ENCODE measurements at places on chromosomes 12 and 14.

DNA sequence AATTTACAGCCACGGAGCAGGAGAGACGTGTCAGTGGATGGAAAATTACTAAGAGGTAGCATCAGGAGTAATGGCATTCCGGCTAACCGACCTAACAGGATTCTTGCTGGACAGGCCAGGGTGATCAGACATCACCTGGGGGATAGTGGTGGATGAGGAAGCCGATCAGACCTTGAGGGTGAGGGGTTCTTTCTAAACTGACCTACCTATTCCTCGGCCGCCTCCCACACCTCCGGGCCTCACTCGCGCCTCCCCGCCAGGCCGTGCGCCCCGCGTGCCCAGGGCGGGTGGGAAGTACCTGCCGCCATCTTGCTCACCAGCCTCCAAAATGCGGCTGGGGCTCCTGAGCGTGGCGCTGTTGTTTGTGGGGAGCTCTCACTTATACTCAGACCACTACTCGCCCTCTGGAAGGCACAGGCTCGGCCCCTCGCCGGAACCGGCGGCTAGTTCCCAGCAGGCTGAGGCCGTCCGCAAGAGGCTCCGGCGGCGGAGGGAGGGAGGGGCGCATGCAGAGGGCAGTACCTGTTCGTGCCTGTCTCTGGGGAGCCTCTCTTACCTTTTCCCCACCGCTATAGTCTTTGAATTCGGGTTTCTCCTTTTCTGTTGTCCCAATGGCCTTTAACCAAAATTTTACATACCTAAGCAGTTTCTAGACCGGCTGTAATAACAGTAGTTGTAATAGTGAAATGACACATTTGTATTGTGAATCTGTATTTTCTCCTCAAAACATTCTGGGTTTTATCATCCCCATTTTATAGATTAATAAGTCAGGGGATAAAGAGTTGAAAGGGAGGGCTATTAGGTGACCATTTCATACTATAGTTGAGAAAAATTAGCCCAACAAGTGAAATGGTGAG lies at the start of gene TMPRSS12:
TSS of gene TMPRSS12 (plus strand) at position 290 of the 857 bp plus-strand sequence. CDS start at position 329, 39 bp downstream.
- ATAC-seq, result no peak

DNA sequence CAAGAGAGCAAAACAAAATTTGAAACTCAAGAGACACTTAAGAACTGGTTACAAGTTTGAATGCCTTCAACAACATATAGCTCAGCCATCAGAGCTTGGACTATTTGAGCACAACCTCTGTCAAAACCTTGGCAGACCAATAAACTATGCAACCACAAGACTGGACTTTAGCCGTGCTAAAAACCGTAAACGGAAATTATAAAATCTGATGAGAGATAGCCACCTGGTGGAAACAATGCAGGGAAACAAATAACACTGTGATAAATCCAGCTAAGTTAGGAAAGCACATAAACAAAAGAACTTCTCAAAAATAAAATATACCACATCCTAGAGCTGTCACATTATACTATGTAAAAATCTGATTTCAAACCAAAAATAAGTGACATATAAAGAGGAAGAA lies 1074.2 kb upstream of the NOVA1 start:
- no peak for ATAC-seq

DNA sequence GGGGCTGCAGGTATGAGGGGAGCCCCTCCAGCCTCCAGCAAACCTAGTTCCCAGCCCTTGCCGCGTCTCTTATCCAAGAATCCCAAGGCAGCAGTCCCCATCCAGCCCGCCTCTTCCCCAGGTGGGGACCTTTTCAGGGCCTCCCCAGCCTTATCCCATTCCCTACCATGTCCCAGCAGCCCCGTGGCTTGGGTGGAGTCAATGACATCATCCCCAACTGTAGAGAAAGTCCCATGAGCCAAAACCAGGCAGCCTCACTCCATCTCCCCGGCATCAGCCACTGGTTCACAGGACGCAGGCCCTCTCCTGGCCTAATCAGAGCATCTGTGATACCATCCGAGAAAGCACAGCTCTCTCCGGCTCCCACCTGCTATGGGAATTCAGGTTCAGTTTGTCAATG lies 131.0 kb downstream of the NCOR2 start:
- no peak for ATAC-seq

- ATAC-seq, result no peak
Measured at GRCh38 chr14:68669111-68669511, 123.8 kb downstream of the ZFP36L1 start.

DNA sequence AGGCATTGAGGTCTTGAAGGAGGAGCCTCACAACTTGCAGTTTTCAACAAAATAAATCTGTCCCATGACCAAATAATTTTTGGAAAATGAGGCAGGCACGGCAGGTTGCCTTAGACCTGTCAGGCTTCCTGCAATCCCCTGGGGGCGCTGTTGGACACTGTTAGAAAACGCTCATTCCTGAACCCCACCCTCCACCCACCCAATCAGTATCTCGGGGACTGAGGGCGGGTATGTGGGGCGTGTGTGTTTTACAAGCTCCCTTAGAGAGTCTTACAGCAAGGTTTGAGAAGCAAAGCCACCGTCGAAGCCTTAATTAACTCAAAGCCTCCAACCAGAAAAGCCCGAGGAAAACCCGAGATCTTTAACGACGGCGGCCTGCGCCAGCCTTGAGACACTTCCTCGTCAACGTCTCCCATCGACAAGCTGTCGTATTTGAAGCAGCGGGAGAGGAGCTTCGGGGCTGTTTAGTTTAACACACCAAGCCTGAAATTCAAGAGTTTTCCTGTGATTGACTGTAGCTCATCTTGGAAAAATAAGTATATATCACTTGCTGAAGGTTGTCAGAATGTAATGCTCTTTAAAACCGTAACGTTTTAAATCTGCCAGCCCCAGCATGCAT lies 123.0 kb downstream of the GLT1D1 start:
- ATAC-seq, result no peak
